NCI-H2227 treated with DMSO at 0.1 percent for 48 hours (cell line): ENCODE measurements at places on chromosomes 5 and 9.

DNA sequence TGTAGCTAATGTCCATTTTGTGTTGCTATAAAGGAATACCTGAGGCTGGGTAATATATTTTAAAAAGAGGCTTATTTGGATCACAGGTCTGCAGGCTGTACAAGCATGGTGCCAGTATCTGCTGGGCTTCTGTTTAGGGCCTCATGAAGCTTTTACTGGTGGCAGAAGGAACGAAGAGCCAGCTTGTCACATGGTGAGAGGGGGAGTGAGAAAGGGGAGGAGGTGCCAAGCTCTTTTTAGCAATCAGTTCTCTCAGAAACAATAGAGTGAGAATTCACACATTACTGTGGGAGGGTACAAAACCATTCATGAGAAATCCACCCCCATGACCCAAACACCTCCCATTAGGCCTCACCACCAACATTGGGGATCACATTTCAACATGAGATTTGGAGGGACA, 340.9 kb downstream of the RASEF start:
- no peak for DNase-seq

DNA sequence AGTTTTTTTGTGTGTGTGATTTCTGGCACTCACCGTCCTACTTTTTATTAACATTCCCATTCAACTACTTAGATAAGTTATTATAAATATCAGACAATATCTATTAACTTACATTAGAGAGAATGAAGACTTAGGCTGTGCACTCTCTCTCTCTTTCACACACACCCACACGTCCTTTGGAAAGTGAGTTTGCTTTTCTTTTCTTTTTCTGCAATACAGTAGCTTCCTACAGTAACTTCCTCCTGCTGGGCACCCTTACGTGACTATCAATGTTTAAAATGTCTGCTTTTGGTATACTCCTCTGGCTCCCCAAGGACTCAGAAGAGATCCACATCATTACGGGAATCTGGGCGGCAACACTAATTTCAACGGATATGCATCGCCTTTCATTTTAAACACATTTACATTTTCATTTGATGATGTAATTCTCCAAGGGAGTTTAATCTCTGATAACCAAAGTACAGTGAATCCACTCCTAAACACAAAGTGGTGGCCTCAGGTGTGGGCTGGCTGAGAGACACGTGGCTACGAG, 179.5 kb downstream of the MAPKAP1 start:
- no peak for DNase-seq

- peak; percentile 10 for DNase-seq
Observed at GRCh38 chr9:137114613-137115393, at the start of gene DPP7. Gene DPP7, minus strand, starts transcription at chr9:137114733. Its CDS starts 20 bp downstream, at chr9:137114713.

GRCh38 chr5:72955143-72955767, 586 bp upstream of the FCHO2 start:
- no peak for DNase-seq

DNA sequence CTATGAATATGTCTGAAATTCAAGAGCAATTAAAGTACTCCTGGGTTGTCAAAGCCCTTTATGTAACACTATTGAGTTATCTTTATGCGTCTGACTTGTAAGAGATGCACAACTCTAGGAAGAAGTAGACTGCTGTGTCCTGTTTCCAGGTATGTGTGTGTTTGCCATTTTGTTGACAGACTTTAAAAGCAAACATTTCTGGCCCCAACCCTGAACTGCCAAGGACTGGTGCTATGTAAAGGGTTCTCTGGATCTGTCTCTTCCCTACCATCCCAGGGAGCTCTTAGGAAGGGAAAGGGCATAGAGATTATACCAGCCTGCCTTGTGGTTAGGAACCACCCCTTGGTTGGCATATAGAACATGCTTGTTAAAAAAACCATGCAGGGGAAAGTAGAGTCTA, 12.1 kb downstream of the SLC22A5 start:
- no peak for DNase-seq

DNA sequence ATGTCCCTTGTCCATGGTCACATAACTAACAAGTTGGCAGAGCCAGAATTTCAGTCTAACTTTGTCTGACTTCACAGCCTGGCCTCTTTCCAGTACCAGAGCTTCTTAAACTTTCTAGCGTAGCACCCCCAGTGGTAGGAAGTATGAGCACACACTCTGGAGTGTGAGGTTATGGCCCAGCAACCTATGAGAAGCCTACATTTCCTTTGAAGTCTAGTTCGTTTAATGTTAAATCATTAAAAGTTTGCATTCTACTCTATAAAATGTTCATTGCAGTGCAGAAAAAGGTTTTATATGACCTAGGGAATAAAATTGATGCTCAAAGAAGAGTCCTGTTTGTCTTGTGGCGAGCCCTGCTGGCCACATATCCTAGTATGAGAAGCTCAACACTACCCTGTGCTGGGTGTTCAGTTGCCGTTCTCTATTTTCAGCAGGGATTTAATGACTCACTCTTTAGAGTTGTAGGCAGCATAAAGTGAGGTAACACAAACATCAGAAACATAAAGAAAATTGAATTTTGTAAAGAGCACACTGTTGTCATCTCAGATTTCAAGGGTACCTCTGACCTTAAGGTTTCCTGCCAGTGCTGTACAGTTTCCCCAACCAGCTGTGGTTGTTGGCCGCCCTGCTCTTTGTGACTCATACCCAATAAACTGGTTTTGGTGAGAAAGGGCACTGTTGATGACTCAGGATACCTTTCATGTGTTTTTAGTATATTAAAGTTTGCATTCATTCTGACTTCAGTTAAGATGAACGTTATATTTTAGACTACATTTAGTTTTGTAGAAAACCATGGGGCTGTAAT, 14.3 kb downstream of the MCCC2 start:
- DNase-seq, result no peak
